Globus pallidus (tissue), 1 donor: ENCODE measurements at places on chromosomes 2 and 18.

DNA sequence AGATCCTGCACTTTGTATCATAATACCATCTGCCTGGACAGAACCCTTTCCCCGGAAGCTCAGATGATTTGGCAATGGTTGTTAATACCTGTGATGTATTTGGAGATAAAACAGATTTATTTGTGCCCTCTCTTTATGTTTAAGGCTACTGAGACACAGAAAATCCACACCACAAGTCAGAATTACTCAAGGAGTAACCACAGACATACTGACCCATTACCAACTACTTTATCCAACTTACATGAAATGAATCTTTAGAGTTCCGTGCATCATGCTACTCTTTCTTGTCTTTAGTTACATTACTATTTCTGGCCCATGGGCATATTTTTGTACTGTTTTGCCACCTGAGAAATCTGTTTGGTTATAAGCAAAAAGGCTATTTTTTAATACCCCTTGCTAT is 384.0 kb downstream of the STK39 start:
- DNase-seq: no peak

GRCh38 chr2:181468811-181469210 is 11.6 kb downstream of the ITGA4 start:
- DNase-seq: no peak

GRCh38 chr18:23689616-23690504 is 607 bp downstream of the LAMA3 start:
- no peak for DNase-seq

DNA sequence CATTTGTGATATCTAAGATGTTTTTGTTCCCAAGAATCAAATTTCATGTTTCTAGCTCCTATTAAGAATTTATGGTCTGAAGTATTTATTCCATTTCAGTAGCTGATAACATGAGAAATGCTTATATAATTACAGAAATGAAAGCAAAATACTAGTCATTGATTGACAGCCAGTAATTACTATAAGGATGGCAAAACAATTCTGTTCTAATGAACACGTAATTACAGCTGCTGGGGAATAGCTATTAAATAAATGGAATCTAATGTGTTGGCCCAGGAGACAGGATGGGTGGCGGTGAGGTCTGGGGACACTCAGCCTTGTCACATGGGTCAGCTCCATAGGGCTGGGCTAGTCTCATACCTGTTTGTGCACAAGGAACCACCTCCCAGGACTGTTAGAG is 263.5 kb downstream of the FHOD3 start:
- no peak for DNase-seq

DNA sequence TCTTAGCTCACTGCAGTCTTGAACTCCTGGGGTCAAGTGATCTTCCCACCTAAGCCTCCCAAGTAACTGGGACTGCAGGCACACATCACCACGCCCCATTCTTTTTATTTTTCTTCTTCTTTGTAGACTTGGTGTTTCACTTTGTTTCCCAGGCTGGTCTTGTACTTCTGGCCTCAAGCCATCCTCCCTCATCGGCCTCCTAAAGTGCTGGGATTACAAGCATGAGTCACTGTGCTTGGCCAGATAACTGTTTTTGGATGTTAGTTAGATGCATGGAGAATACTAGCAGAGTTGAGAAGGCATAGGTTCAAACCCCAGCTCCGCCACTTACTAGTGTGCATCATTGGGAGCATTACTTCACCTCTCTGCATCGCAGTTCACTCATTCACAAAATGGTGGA is 88.3 kb downstream of the TXNL1 start:
- DNase-seq: no peak
